Stimulated activated CD4-positive, alpha-beta T cell treated with anti-CD3 and anti-CD28 coated beads, Interleukin-15, amount 100 ng/mL, for 24 hours (primary cell): ENCODE measurements at places on chromosomes 16 and 17.

DNA sequence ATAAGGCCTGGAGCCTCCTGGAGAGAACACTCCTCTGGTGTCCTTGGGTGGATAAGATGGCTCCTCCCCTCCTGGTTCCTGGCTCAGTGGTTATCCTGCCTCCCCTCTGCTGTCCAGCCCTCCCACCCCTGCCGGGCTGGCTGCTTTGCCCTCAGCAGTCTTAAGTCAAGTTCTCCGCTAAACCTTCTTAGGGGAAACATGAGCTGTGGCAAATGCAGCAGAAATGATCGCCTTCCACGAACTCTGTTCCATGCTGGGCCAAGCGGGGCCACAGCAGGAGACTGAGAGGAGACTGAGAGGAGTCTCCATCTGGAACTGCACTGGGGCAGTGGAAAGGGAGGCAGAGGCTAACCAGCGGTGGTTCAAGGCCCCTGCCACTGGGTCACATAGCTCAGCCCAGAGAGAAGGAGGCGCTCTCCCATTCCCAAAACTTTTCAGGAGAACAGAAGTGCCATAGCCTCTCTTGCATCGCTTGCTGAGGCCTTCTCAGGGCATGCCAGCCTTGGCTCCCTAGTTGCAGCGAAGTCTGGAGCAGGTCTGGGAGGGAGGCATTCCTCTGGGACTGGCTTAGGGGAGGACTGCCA is 26.9 kb downstream of the TNS4 start:
- no peak for DNase-seq

GRCh38 chr16:81005610-81006161 is 999 bp downstream of the CMC2 start:
- DNase-seq, result no peak

- DNase-seq, result peak; percentile 21
These were observed 36.8 kb downstream of the CHD9 start for GRCh38 chr16:53091466-53092211.

- peak; percentile 33 for DNase-seq
These were observed 31.1 kb upstream of the JPH3 start for GRCh38 chr16:87570938-87571867.

- no peak for DNase-seq
These were observed 31.4 kb upstream of the MED9 start for GRCh38 chr17:17445296-17445924.
